ENCODE measurements at places on chromosomes 3 and 15. TPM values are rescaled to one million over a fixed set of nuclear protein-coding genes. Genes with fewer than 3 reads are reported as not detected.
A peak's percentile ranks its signal among the peaks of the same experiment; 100 is the strongest.

- peak; percentile 71 for DNase-seq
Observed at GRCh38 chr3:13484851-13485590, 4.9 kb downstream of the HDAC11 start.

GRCh38 chr3:167653760-167654159 lies at the start of gene WDR49:
WDR49 (minus strand) TSS chr3:167653942; CDS start chr3:167653425, 517 bp downstream.
- peak; percentile 19 for DNase-seq

DNA sequence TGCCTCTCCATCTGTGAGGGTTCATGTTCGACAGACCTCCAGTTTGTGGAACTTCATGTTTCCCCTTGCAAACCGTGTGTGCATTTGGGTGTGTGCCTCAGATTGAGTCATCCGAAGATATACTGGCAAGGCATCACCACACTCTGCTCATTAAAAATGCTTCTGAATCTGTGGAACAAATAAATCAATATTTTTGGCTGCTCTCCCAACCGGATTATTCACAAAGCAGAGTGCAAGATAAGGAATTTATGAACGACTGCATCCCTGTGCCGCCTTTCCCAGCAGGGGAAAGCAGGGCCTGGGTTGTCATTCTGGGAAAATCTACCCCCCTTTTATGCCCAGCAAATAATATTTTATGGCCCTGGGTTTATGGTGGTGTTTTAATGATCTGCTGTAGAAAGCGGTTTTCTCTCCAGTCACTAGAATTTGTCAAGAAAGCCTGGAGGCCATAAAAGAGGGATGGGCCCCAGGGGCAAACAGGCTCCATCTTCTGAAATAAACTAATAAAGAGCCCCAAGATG lies 4.2 kb upstream of the WNT5A start:
- no peak for DNase-seq

DNA sequence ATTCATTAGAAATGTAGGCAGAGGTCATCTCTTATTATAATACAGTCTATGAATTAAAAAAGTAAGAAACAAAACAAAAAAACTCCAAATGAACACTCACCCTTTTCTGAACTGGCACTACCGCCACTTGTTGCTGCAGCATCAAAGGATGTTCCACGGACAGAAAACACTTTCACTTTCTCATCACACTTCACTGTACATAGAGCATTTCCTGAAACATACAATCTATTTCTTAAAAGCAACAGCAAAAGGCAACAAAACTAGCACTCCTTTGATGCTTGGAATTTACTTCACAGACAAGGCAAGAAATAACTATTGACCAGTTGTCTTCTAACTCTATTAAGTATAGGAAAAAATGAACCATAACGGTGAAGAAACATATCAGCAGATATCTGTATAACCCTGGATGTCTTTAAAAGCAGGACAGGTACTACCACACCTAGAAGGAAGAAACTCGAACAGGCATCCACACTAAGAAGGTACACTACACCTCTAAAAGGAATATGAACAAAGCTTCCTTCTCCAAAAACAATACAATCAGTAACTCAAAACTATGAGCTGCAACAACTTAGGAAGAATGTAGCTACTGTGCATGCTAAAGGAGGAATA lies 24.9 kb downstream of the ETFA start:
- DNase-seq = no peak

DNA sequence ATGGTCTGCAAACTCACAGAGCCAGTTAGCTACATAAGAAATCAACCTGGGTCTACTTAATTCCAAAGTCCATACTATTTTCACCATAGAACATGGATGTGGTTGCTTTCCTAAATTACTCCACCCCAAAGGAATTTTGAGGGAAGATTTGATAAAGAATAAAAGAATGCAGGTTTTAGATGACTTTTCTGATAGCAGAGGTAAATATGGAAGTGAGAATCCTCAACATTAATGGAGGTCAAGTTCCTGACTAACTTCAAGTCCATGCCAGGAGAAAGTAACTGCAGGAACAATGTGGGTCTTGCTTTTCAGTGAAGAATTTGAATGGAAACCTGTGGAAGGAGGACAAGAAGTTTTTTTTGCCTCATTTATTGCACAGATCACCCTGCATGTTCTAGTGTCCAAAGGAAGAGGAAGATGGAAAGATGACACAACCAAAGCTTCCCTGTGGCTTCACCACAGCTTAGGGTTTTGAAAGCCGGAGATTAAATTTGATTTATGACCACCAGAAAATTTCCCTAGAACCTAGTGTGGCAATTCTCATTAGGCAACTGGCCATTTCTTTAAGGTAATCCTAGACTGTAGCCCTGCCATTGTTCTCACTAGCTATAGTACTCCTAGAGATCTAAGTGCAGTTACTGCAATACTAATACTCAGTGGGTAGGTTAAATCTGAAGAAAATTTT lies 429.7 kb downstream of the RAP2B start:
- DNase-seq = no peak

GRCh38 chr3:53758846-53759245 lies 87.4 kb downstream of the CHDH start:
- DNase-seq = no peak

DNA sequence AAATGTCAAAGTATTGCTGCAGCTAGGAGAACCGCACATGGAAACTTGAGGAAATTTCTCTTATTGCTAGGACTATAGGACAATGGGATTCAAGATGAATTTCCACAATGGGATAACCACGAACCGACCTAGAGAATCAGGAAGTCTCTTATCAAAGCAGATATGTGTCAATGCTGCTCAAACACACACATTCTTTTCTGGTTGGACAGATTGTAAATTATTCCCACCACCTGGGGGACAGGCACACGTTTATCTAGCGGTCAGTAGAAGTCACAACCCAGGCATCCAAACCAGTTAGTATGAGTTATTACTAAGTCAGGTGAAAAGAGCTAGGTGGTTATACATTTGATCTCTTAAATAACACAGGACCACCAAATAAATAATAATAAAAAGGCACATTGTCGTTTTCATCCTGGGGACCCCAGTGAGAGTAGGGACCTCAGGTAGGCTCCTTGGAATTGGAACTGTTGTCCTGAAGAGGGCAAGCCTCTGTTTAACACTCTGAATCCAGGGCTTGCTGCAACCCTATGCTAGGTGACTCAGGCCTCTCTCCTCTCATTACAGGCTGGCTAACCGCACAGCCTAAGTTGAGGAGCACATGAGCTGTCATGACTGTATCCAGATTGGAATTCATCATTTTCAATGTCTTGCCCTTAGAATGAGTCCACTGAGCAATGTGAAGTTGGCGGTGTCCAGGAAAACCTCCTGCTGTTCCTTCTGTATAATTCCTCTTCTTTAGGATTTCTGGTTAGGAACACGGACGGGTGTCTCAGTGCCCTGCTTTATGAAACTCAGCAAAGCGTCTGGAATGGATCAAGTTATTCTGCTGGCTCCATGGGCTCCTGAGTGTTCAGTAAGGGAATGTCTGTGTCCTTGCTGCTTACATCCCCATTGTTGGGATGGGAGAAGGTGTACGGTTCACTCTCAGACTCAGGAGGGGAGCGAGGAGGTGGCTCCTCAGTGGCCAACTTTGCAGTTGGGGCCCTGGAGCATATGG lies 59.0 kb downstream of the CLEC3B start:
- no peak for DNase-seq

DNA sequence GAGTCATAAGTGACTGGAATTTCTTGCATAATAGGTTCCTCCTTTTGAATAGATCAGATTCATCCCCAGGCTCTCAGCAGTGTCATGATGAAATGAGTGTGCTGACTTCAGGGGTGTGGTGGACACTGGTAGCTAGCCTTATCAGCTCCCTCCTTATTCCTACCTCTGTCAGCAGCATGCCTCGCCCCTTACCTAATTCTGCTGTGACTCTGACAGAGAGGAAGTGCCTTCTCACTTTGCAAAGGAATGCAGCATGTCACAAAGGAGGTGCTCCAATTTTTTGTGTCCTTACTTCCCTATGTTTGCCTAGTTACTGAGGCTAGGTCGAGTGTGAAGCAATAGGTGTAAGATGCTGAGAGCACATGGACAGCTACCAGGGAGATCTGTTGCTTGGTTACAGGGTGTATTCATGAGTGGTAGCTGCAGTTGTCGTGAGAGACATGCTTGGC lies 90.6 kb downstream of the TNFAIP8L3 start:
- no peak for DNase-seq

DNA sequence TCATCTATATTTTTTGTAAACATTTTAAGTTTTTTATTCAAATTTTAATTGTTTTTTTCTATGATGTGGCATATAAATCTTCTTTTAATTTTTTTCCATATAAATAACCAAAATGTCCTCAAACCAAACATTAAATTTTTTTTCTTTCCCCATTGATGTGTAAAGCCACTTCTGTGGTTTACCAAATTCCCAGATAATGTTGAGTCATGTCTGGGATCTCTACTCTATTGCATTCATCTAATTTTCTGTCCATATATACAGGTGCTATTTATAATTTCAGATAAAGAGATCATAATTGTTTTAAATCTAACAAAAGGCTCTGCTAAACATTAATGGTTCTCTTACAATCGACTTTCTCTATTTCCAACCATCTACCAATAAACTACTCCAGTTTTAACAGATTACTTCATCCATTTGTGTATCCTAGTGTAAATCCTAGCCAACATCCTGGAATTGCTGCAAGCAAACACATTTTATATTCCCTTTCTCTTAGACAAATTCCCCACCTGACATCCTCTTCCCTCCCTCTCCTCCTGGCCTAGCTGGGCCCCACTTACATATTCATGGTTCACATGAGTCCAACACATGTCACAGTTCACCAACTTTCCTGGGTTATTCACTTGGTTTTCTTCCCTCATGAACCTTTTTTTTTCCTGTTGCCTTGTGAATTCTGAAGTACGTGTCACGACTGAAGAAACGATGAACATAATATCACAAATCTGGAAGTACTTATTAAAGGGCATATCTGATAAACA lies 368.0 kb upstream of the AGTR1 start:
- no peak for DNase-seq

GRCh38 chr3:110575702-110576101 lies 495.9 kb upstream of the NECTIN3 start:
- DNase-seq = no peak

- peak; percentile 81 for DNase-seq
Observed at GRCh38 chr15:98548139-98548971, 100.0 kb upstream of the IGF1R start.

Gene GOLGA8J
- 1.8 TPM for polyA plus RNA-seq

Gene SEMA5B
- 6.4 TPM for polyA plus RNA-seq

Gene PRSS50
- 0.54 TPM for polyA plus RNA-seq

Gene DLL4
- 24.7 TPM for polyA plus RNA-seq
